Stimulated activated CD4-positive, alpha-beta T cell treated with anti-CD3 and anti-CD28 coated beads, Interleukin-1b, Interleukin-23, amount 100 ng/mL, for 4 hours (primary cell): ENCODE measurements at places on chromosomes 5 and 9.

- DNase-seq = no peak
These were observed 364.3 kb downstream of the KCNN2 start for GRCh38 chr5:114726131-114726530.

DNA sequence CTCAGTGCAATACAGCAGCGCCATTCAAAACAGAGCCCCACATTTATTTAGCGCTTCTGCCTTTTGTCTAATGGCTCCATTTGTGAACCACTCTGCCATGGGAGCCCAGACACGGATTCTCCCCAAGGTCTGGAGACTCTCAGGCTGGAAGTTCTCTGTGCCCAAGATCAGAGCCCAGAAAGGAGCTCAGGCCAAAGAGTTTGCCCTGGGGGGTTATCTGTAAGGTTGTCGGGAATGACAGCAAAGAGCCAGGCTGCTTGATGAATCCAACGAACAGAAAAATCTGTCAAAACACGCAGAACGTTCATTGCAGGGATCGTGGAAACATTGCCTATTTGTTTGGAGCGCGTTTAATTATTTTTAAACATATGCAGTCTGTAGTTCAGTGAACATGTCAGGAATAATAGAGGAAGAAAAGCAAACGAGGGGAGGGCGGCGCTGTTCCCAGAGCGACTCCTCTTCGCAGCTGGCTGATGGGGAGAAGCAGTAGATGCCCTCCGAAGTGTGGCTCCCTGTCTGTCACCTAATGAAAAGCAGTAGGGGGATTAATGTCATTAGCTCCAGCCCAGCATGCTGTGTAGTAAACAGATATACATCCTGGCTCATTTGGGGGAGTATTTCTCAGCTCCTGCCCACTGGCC lies 464.9 kb upstream of the MPDZ start:
- DNase-seq = no peak

DNA sequence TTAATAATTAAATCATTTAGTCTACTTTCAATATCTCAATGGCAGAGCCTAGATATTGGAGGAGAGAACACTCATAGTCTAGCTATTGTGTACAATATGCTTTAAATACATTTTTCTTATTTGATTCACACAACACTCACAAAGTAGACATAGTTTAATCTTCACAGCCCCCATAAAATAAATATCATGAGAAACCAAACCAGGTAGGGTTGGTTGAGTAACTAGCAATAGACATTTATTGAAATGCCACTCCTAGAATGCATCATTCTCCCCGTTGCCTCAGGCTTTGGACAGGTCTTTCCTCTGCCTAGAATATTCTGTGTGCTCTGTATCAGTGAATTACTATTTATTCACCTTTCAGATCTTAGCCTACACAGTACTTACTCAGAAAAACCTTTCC lies 141.9 kb downstream of the CEMIP2 start:
- DNase-seq = no peak

- DNase-seq = peak; percentile 40
These were observed 1.4 kb downstream of the ATOSB start for GRCh38 chr9:35114113-35114839.

DNA sequence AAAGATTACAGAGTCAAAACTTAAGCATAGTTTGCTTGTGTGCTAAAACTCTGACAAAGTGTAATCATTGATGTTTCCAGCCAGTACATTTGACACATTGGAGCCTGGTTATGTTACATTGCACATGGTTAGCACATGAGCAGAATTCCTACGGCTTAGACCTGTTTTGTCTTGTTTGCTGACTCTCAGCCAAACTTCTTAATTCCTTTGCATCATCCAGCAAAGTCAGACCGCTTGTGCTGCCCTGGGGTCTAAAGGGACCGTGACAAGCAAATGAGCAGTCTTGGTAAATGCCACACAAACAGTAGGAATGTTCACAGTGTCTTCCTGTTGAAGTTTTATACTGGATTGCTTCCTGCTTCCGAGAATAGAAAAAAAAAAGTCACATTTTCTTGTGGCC lies 72.0 kb upstream of the ENTREP1 start:
- DNase-seq = no peak

DNA sequence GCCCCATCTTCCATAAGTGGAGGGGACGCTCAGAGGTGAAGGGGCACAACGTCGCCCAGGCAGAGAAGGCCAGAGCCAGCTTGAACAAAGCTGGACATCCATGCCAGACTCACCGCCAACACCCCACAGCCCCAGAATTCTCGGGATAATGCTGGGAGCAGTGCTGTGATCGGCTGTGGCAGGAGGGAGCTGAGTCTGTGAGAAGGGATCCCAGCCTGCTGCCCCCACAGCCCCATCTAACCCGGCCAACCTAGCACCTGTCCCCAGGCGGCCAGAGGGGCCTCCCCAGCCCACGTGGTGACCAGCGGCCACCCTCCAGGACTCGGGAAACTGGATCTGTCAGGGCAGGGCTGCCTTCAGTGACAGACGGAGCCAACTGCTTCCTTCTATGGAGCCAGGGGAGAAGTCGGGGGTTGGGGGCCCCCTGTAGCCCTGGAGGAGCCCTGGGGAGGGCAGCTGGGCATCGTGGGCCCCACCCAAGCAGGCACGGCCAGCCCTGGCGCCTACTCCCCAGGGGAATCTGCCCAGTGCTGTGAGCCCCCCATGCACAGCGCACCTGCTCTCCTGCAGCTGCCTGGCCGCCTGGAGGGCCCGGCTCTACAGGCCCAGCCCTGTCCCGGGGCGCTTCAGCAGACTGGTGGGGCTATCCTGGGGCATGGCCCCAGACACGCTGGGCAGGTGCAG lies 6.0 kb downstream of the BRD3 start:
- DNase-seq = no peak

- DNase-seq = no peak
These were observed 71.3 kb upstream of the CXCL14 start for GRCh38 chr5:135650081-135650480.

GRCh38 chr5:78501411-78502352 lies 141.3 kb downstream of the SCAMP1 start:
- no peak for DNase-seq

- DNase-seq = no peak
These were observed 96.2 kb downstream of the MEF2C start for GRCh38 chr5:88786789-88787188.

GRCh38 chr5:171365351-171365750 lies 22.3 kb upstream of the NPM1 start:
- DNase-seq = no peak

DNA sequence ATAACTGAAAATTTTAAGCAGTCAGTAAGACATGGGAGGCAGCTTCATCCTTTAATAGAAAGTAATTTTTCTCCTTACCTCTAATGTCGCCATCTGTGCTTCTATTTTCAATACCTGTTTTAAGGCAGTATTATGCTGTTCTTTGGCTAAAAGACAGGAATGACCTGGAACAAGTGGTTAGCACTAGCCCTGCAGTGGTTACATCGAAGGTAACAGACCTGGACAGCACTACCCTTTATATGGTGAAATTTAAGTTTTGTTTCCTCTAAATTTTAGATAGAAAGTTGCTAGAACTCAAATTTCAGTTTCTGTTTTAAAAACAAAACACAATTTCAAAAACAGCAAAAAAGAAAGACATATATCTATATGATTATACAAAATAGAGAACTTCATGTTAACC lies 534.1 kb upstream of the CDH6 start:
- DNase-seq = no peak

- no peak for DNase-seq
These were observed 54.5 kb downstream of the OXCT1 start for GRCh38 chr5:41815663-41816229.

- DNase-seq = no peak
These were observed 182.1 kb downstream of the ARHGAP26 start for GRCh38 chr5:142952229-142952628.

GRCh38 chr5:114477816-114478334 lies 116.0 kb downstream of the KCNN2 start:
- no peak for DNase-seq

- DNase-seq = no peak
These were observed 306.6 kb downstream of the FBXL7 start for GRCh38 chr5:15806613-15807012.

DNA sequence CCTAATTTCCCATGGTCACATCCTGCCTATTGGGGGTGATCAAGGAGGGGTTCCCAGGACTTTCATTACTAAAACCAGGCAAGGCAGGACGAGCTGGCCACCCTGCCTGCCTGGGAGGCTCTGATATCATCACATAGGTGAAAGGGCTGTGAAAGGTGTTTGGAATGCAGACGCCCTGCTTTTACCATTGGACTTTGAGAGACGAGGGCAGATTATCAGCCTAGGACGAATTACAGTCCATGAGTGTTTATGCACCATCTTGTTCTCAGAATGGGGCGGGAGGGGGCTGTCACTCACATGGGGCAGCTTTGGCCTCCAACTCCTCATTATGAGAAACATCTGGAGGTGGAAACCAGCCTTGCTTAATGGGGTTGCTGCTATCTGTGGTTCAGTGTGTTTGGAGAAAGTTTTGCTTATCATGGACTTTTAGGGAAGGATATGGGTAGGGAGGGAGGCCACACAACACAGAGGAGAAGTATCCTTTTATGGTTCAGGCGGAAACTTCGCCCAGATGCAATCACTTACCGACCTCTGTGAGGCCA lies 69.8 kb upstream of the UBTD2 start:
- DNase-seq = no peak

- no peak for DNase-seq
These were observed 718.2 kb downstream of the SEMA5A start for GRCh38 chr5:8827696-8828095.

DNA sequence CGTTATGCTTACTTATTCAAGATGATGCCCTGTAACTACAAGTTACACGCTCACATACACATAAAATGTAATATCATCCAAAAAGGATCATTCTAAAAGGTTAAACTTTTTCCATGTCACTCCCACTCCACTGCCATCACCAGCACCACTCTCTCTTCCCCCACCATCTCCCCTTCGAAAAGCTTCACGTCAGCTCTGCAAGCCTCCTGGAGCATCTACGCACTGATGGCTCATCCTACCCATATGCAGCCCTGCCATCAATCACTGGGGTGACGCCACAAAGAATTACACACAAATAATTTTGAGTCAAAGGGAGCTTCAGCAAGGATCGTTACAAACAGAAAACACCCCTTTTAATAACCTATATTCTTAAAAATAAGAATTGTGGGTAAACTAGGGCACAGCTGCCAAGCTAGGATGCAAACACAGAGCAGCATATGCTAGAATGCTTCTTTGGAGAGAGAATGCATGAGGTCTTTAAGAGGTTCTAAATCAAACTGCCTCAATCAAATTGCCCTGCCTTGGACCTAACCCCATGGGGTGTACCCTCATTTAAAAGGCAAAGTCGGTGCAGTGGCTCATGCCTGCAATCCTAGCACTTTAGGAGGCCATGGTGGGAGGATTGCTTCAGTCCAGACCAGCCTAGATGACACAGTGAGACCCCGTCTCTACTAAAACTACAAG lies 56.1 kb downstream of the SHB start:
- no peak for DNase-seq

DNA sequence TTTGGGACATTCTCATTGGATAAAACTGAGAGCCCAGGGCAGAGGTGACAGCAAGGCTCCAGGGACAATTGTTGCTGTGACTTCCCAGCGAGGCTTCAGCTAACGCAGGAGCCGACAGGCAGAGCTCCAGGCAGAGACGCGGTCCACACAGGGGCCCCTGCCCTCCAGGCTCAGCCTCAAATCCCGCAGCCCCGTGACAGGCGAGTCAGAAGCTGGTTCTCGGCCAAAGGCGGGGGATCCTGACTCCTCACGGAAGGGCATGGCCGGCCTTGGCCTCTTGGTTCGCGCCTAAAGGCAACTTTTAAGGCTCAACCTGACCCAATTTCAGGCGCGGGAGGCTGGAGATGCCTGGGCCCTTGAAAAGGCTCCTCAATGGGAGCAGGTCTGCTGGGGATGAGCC lies 21.3 kb downstream of the SLC12A7 start:
- no peak for DNase-seq

DNA sequence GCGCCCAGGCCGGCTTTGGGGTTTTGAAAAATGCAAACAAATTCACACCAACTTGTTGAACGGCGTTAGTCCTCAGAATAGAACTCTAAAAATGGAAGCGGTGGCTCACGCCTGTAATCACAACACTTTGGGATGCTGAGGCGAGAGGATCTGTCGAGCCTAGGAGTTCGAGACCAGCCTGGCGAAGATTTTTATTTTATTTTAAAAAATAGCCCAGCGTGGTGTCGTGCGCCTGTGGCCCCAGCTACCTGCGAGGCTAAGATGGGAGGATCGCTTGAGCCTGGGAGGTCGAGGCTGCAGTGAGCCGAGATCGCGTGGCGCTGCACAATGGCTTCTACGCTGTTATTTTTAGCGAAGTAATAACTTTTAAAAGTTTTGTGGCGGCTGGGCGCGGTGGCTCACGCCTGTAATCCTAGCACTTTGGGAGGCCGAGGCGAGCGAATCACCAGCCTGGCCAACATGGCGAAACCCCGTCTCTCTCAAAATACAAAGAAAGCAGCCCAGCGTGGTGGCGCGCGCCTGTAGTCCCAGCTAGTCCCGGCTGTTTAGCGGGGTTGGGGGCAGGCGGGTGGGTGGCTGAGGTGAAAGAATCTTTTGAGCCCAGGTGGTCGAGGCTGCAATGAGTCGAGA lies 694 bp upstream of the PLIN2 start:
- DNase-seq = peak; percentile 5

DNA sequence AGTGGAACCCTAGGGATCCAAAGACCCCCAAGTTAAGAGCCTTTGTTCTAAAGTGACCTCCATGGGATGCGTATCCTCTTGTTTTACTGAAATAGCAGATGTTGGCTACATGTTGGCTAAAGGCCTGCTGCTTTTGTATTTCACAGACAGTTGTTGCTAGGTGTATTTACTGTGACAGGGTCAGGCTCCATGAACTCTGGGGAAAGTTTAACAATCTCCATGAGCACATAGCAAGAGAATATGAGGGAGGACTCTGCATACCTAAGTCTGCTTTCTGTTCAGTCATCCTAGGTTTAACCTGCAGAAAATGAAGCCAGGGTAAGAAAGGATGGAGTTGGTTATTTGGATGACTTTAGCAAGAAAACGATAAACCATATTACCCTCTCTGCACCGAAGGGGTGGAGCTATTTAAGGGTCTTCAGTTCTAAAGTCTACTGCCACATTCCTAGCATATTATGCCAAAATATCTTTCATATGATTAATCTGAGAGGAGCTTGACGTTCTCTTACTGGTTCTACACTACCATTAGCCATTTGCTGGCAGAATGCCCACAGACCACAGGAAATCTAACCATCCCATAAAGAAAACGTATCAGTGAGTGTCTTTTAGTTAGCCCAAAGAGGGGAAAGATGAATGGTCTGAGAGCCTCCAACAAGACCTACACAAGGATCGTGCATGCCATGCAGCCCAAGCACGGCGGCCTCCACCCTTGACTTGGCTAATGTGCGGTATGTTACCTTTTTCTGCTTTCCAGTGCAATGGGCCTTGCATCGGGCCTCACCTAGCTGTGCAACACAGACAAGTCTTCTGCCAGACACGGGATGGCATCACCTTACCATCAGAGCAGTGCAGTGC lies 127.8 kb downstream of the SAXO1 start:
- no peak for DNase-seq
